ENCODE measurements at places on chromosomes 16 and 17.

DNA sequence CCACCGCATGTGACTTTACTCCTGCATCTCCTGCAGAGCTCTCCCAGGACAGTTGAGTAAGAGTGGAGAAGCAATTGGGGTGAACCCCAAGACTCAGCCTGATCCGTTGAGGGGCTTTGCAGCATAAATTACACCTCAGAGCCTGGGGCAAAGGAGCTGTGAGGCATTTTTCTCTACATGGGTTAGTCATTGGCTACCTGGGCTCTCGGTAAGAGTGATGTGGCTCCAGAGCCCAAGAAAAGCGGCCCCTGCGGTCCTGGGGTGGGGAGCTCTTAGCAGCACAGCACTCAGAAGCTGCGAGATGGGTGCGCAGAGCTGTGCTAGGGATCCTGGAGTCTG lies 40.4 kb upstream of the C16orf78 start:
- no peak for DNase-seq

GRCh38 chr16:48911700-48912099 lies 301.7 kb upstream of the N4BP1 start:
- no peak for DNase-seq

- no peak for DNase-seq
Observed at GRCh38 chr17:76142039-76142584, 1.1 kb upstream of the FOXJ1 start.

DNA sequence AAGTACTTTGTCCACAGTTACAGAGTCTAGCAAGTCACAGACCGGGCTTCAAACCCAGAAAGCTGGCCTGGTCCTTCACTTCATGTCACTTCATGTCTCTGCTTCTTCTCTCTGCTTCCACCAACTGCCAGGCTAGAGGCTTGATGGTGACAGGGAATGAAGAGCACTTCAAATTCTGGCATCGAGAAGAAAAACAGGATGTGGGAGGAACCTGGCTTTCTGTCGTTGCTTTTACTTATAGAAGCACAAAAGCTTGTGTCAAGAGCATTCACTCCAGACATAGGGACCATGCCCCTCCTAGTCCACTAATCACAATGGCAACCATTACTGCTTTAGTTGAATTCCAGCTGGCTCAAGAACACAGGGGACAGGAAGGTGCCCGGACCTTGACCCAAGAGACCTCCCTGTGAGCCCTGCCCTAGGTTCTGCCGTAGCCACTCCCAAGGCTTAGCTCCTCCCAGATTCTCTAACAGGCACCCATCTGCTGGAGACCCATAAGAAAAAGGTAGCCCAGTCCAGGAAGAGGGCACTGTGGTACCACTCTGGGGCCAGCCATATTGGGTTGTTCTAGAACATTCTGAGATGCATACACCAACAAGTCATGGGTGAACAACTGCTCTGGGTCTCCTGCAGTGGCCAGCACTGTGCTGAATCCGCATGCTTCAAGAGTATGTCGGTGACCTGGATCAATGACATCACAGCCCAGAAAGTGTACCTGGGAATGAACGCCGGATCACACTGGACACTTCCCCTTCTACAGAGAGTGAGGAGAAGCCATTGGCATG lies 181.8 kb downstream of the C16orf95 start:
- no peak for DNase-seq

DNA sequence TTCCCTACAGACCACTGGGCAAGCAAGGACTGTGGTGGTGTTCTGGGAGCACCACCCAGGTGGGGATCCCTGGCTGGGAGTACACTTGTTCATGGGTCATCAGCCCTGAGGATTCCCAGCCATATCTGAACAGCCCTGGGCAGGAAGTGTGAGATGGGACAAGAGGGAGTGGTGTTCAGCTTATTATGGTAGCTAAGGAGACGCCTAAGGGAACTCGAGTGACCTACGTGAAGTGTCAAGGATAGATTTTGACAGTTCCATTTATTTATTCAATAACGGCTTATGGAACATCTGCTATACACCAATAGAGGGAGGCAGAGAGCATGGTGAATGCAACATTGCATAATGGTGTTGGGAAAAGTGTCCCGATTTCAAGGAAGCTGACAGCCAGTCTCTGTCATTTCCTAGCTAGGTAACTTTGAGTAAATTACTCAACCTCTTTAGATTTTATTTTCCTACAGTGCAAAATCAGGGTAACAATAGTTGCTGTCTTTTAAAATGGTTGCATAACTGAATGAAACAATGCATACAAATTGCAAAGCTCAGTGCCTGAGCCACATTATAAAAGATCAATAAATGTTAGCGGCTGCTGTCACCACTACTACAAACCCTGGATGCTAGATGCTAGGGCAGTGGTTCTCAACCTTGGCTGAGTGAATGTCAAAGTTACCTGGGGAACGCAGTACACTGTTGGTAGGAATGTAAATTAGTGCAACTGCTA lies 534.1 kb downstream of the GRIN2A start:
- no peak for DNase-seq

DNA sequence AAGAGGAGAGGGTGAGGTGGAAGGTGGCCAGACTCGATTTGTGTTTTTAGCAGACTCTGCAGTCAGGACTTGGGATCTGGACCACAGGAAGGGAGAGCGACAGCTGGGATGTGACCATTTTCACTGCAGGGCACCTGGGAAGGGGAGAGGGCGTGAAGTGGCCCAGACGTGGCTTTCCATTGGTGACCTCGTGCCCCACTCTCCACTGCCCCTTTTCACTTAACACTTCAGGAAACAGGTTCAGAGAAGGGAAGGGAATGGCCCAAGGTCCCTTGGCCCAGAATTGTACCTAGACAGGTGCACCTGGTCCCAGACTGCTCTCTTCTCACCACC lies 22.9 kb upstream of the MPRIP start:
- no peak for DNase-seq

- no peak for DNase-seq
Observed at GRCh38 chr16:76106647-76107046, 170.6 kb upstream of the CNTNAP4 start.

GRCh38 chr16:20214401-20214800 lies 112.9 kb downstream of the GP2 start:
- no peak for DNase-seq

Measured in GM19239 (cell line).